ENCODE measurements at places on chromosomes 6 and 20. TPM values are rescaled to one million over a fixed set of nuclear protein-coding genes. Genes with fewer than 3 reads are reported as not detected.

DNA sequence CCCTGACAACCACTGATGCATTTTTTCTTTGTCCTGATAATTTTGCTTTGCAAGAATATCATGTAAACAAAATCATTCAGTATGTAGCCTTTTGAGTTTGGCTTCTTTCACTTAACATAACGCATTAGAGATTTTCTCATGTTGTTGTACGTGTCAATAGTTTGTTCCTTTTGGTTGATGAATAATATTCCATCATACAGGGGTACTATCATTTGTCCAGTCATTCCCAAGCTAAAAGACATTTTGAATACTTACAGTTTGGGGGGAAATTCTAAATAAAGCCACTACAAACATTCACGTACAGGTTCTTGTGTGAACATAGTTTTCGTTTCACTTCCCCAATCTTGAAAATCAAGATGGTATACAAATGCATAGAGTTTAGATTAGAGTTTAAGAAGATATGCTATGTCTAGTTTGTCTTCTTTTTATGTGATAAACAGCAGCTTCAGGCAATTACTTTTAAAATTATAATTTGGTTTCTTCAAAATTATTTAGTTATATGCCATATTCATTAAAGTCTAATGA lies 5.2 kb downstream of the HAO1 start:
- DNase-seq: no peak

DNA sequence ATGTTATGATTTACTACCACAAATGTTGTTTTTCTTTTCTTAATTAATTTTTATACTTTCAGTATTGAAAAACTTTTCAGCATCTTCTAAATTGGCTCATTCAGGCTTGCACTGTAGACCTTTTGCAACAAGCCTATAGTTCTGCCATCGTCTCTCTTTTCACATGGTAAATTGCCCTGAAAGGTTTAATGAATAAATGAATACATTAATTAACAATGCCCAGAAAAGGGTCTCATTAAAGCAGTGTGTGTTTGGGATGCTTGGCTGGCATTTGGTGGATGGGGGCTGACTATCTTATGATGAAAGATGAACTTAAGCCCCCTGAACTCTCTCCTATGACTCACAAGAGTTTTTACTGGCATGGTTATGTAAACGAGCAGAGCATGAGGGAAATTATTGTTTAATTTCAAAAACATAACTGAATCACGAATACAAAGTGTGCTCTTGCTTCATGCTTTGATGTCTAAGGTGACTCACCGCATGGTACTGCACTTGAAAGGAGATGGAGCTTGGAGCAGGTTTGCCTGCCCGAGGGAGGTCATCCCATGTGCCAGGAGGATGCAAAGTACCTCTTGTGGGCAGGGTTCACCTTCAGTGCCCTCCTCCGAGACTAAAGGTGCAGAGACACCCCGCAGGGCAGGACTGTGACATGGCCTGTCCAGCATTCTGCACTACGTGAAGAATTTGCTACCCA lies 13.8 kb upstream of the PCK1 start:
- no peak for DNase-seq

GRCh38 chr6:7723041-7723447 lies 2.9 kb upstream of the BMP6 start:
- peak; percentile 78 for DNase-seq

GRCh38 chr6:157151989-157152388 lies 171.3 kb downstream of the TMEM242 start:
- DNase-seq: no peak

The HLA-DPA1 gene
- not detected for total RNA-seq

The PAK5 gene
- not detected for total RNA-seq

GRCh38 chr6:118551063-118552053 lies 3.3 kb downstream of the PLN start:
- DNase-seq: peak; percentile 37

DNA sequence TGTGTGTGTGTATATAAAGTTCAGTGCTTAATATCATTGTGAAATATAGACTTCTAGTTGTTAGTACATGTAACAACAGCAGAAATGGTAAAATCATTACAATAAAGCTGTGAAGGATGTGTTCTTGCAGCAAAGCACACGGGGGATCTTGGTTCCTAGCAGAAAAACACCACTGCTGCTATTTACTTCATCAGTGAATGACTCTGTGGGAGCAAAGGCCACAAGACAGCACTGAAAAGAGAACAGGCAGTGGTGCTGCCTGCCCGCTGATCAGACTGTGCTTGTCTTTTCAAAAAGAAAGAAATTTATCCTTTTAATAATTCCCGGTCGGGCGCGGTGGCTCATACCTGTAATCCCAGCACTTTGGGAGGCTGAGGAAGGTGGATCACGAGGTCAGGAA lies 689.9 kb upstream of the CITED2 start:
- DNase-seq: no peak

DNA sequence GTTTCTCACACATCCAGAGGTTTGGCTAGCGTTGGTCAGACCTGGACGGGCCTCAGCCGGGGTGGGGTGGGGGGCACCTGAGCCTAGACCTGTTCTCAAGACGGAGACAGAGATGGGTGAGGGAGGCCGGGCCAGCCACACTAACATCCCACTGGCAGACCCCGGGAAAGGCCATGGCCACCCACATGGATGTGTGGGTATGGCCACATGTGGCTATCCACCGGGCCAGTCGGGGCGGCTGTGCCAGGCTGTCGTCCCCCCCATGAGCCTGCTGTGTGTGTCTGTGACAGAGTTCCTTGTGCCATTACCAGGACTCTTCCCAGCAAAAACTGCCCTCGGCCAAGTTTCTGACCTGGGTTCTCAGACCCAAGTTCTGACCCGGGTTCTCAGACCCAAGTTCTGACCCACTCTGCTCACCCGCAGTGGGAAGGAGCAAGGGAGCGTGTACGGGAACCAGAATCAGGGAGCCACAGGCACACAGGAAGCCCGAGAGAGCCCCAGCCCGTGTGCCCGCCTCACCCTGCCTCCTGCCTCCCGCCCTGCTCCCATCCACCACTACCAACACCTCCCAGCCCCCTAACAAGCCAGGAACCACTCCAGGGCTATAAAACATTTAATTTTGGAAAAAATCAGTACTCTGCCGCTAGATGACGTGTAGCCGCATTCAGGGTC lies 255.5 kb downstream of the TAF4 start:
- no peak for DNase-seq

The STK38 gene
- 6.5 TPM for total RNA-seq

- DNase-seq: peak; percentile 14
Measured at GRCh38 chr6:74280130-74280692, 584.2 kb downstream of the CD109 start.

The TRIM27 gene
- total RNA-seq: 76.3 TPM

The THBS2 gene
- not detected for total RNA-seq

- DNase-seq: no peak
Measured at GRCh38 chr6:40376113-40376650, 211.0 kb downstream of the LRFN2 start.

The COL21A1 gene
- 0.18 TPM for total RNA-seq

DNA sequence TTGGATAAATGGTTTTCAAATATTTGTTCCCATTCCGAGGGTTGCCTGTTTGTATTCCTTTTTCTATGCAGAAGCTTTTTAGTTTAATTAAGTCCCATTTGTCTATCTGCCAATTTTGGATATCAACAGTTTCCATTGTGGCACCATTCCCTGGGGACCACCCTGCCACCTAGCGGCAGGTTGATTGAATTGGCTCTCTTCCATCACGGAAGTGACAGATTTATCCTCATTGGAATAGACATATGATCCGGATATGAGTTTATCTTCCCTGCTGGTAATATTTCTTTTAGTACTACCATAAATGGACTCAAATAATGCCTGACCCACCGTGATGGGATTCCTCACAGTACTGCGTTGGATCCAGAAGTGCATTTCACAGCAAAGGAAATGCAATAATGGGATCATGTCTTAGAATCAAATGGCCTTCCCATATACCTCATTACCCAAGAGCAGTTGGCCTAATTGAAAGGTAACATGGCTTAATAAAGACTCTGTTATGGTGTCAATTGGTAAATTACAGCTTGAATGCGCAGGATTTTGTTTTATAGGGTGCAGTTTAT lies 327.0 kb downstream of the BMP2 start:
- peak; percentile 80 for DNase-seq
